Activated naive CD4-positive, alpha-beta T cell (primary cell): ENCODE measurements at places on chromosomes 3 and 15.

DNA sequence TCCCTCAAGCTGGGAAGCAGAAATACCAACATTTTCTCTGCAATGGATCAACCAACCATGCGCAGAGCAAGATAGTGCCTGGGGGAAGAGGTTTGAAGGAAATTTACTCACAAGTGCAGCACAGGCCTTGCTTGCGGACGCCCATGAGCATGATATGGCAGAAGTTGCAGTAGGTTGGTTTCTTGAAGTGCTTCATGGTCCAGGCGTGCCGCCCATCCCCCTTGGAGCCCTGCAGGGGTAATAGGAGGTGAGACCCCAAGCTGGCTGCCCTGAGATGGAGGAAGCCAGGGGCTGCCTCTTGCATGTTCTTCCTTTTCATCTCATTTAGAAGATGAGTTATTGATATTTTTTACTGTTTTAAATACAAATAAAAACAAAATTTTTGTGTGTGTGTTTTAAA lies 86.6 kb downstream of the DGKG start:
- DNase-seq, result no peak

DNA sequence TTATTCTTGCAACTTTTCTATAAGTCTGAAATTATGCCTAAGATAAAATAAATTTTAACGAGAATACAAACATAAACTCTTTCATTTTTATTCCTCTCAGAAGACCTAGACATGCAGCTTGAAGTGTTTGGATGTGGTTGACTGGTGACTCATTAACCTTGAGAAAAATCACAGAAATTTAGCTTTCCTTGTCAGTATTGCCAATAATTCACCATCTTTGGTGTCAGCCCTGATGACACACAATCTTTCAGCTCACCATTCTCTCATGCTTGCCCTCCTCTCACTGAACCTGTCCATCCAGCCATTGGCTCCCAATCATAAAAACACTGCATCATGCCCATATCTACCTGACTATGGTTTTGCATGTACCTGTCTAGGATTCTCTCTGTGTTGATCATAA lies 22.6 kb upstream of the TNFAIP8L3 start:
- DNase-seq, result no peak

- DNase-seq, result no peak
Observed at GRCh38 chr3:62665627-62666437, 209.4 kb downstream of the CADPS start.

- peak; percentile 37 for DNase-seq
Observed at GRCh38 chr3:184155644-184156521, 706 bp downstream of the DVL3 start.

- no peak for DNase-seq
Observed at GRCh38 chr3:48456456-48456855, 9.9 kb downstream of the ATRIP start.

- no peak for DNase-seq
Observed at GRCh38 chr3:148062590-148062989, 635.1 kb upstream of the AGTR1 start.

- DNase-seq, result no peak
Observed at GRCh38 chr3:131303848-131304247, 77.7 kb upstream of the NUDT16 start.

- DNase-seq, result no peak
Observed at GRCh38 chr3:33681667-33682066, 36.4 kb downstream of the CLASP2 start.

DNA sequence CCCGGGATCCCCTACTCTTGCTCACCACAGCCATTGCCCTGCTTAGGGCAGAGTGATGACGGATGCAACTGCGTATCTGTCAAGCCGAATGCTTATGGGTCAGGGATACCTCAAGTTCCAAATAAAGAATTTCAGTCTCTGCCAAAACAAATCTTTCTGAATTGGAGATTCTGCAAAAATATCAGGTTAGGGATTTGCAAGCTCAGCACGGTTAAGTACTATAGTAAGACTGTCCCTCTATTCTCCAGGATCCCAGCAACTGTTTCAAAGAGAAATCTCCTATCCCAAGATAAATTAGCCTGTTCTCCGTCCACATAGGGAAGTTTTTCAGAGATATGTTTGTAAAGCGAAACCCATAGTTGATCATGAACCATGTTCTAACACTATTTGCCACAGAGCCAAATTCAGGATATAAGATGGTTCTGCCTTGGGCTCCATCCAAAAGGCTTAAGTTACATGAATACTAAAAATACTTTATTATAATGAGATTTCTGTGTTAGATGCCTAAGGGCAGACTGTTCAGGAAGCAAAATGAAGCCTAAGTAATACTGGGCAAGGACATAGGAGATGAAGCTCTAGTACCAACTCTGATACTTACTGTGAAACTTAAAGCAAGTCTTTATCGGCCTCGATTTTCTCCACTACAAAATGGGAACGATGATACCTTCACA lies 100.1 kb upstream of the LPP start:
- DNase-seq, result no peak

- DNase-seq, result no peak
Observed at GRCh38 chr3:135556174-135556573, 409.4 kb upstream of the PPP2R3A start.

- no peak for DNase-seq
Observed at GRCh38 chr3:138297059-138297607, 32.5 kb downstream of the NME9 start.

- no peak for DNase-seq
Observed at GRCh38 chr3:190346541-190346940, 24.3 kb upstream of the CLDN1 start.

DNA sequence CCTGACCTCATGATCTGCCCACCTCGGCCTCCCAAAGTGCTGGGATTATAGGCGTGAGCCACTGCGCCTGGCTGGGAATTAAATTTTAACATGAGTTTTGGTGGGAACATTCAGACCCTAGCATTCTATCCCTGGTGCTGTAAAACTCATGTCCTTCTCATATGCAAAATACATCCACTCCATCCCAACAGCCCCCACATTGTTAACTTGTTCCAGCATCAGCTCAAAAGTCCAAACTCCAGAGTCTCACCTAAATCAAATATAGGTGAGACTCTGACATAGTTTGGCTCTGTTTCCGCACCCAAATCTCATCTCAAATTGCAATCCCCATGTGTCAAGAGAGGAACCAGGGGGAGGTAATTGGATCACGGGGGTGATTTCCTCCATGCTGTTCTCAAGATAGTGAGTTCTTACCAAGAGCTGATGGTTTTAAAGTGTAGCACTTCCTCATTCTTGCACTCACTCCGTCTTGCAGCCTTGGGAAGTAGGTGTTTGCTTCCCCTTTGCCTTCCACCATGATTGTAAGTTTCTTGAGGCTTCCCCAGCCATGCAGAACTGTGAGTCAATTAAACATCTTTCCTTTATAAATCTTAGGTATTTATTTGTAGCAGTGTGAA lies 96.2 kb upstream of the PLCL2 start:
- DNase-seq, result no peak

GRCh38 chr15:95401587-95401986 lies 928.9 kb upstream of the NR2F2 start:
- DNase-seq, result no peak

- DNase-seq, result no peak
Observed at GRCh38 chr3:71232175-71232679, 351.3 kb downstream of the FOXP1 start.

DNA sequence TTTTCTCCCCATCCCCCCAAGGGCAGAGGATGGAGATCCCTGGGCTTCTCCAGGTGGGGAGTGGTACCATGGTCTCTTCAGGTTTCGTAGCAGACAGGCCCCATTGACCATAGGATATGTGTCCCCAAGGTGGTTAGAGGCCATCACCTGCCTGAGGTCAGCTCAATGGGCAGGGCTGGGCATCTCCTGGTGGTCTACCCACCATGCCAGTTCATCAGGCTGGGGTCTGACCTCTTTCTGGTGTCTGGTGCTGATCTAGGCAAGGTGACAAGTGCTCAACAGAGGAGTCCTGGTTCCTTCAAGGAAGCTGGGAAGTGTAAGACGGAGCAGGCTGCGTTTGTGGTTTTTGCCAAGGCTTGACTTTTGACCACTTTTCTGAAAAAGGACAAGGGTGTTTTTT lies 71.4 kb downstream of the SMAD3 start:
- DNase-seq, result no peak

- no peak for DNase-seq
Observed at GRCh38 chr3:59234884-59235633, 185.2 kb upstream of the CFAP20DC start.

- no peak for DNase-seq
Observed at GRCh38 chr3:30505866-30506520, 100.4 kb upstream of the TGFBR2 start.

DNA sequence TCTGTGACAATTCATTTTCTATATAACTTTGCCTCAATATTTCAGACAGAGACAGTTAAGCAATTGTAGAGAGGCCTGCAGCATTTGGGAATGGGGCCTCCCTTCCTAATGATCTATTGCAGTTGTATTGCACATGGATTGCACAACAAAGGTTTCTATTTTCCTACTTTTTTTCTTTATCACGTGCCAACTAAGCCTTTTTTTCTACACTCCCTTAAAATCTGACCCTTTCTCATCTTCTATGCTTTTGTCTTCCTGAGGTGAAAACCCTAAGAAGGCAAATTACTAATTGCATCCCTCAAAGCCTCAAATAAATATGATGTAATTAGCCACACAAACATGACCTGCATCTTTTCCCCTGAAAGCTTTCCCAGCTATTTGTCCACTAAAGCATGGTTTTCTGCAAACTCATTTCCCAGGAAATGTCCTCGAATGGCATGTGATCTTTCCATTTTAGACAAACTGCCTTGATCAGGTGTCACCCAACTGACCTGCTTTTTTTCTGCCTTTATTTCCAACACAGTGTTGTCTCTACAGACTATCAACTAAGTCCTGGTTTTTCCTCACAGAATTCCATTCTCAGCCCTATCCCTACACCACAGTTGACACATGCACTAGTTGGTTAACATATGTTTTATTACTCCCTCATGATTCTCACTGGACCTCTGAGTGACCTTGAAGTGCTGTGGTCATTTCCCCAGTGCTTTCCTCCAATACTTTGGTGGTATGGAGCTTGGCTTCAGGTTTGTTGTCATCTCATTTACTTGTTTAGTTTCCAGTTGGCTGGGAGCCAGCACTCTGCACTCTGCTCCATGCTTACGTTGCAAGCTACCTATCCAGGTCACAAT lies 31.9 kb upstream of the TSC22D2 start:
- no peak for DNase-seq

DNA sequence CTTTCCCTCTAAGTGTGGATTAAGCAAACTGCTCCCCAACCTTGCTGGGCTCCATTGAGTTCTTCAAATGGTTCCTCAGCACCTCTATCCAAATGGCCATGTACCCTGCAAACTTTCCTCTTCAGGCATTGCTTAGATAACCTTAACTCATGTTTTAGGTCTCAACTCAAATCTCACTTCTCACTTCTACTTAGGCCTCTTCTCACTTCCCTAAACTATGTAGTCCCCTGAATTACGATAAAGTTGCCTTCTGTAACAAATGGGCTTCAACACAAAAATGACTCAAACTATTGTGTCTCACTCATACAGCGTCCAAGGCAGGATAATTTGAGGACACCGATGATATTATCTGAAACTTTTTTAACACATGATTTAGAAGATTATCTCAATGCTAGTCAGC lies 62.4 kb upstream of the STAC start:
- no peak for DNase-seq

DNA sequence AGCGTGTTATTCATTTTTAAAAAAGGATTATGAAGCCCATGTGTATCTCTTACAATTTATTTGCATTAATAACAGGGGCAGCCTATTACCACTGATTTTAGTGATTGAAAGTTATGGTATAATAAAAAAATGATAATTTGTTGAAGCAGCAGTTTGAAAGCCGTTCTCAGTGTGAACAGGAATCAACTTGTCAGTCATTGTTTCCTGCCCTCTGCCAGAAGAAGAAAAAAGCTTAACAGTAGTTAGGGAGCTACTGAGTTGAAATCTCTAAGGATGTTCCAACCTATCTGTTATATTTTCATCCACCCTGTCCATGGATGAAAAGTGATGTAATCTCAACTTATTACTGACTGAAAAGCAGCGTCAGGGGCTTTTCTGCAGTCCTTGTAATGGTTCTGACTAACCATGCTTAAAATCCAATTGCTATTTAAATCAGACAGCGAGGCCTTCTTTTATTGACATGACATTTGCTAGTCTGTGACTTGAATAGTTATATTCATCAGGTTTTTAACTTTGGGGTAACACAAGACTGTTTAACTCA lies 486.7 kb downstream of the ROBO2 start:
- no peak for DNase-seq

GRCh38 chr3:51715977-51716294 lies 9.1 kb downstream of the GRM2 start:
- no peak for DNase-seq

DNA sequence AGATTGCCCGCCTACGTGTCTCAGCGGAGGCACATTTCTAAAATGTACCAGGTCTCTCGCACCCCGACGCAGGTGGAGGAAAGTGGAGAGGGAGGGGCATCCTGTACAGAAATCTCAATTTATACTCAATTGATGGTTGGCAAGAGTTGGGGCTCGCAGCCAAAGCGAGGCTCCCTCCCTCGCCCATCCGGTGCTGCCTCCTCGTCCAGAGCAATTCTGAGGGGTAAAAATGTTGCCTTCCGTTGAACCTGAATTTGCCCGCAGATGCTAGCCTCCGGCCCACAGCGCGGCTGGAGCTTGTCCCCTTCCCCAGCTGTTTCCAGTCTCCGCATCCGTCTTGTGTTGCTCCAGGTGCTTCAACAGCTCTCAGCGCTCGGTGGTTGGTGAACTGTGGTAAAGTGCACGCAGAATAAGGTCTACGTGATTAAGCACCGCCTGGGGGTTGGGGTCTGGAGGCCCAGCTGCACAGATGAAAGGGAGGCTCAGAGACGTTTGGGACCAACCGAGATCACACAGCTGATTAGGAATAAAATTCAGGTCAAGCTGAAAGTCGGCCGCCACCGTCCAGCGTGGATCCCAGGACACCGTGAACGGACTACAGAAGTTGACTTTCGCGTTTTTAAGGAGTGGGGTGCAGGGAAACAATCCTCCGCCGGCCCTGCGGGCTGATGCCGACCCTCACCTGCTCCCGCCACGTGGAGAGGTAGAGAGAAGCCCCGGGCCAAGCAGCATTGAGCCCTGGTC lies 846 bp upstream of the POLG start:
- no peak for DNase-seq

DNA sequence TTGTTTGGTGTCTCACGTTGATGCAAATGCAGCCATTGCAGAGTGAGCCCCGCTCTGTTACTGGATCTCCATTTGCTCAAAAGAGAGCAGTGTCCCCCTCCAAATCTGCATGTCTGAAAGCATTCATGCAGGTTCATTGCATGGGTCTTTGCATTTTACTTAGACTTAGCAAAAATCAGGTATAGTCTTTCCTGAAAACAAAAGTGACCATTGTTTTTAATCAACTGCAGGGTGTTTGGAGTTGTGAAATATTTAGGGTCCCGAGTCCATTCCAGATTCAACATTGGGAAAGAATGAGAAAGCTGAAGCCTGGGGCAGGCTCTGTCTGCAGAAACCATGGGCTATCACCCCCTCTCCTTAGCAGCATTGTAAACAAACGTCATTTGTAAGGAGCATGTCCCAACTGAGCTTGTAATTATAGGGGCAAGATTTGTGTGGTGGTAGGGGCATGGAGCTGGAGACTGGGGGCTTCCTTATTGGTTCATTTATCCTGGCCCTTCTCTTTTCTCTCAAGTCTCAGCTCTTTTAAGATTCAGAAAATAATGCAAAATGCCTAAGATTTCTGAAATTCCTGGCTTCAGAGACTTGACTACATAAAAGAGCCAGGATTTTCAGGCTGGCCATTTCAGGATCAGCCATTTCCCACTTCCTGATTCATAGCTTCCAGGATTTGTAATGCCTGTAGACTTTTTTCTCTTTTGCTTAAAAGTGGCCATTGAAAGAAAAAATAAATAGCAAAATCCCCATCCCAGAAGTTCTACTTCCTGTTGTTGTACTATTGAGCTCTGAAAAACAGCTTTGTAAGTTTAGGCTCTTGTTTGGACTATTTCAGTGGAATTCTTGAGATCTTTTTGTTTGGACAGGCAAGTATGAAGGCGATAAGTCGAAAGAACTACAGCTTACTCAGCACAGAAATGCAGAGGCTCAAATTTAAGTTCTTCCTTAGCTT lies 23.0 kb downstream of the IGF1R start:
- DNase-seq, result no peak
